ENCODE measurements at places on chromosomes 16 and 17. TPM values are rescaled to one million over a fixed set of nuclear protein-coding genes. Genes with fewer than 3 reads are reported as not detected.

Gene MYO15B
- 17.2 TPM for total RNA-seq

Gene CBFA2T3
- total RNA-seq, result not detected

Gene CRHR1
- total RNA-seq, result not detected

Gene PIRT
- total RNA-seq, result not detected

Gene KRTAP3-2
- total RNA-seq, result not detected

Gene SMPD3
- total RNA-seq, result 0.19 TPM

Gene DPEP1
- not detected for total RNA-seq

Gene TNFRSF17
- total RNA-seq, result not detected

Gene SLC35G6
- not detected for total RNA-seq

Gene SSTR5
- not detected for total RNA-seq

Gene GPR179
- total RNA-seq, result 0.30 TPM

Gene CLDN6
- total RNA-seq, result not detected

Gene USH1G
- not detected for total RNA-seq

Gene VAT1L
- total RNA-seq, result not detected

Gene ARL5C
- total RNA-seq, result not detected

Gene TPSD1
- not detected for total RNA-seq

Gene ABCC11
- 0.15 TPM for total RNA-seq

Gene ST6GALNAC1
- total RNA-seq, result not detected

Gene CFAP20
- total RNA-seq, result 54.7 TPM

Gene LRRC37A
- 1.7 TPM for total RNA-seq

All from activated CD8-positive, alpha-beta memory T cell treated with anti-CD3 and anti-CD28 coated beads for 36 hours (primary cell).